ENCODE measurements at places on chromosomes 11 and 22.

- DNase-seq: no peak
These were observed 12.3 kb downstream of the PSMD13 start for GRCh38 chr11:249062-249461.

GRCh38 chr11:130212431-130212961, 52.9 kb downstream of the ST14 start:
- no peak for DNase-seq

- no peak for DNase-seq
These were observed 10.4 kb upstream of the SPINDOC start for GRCh38 chr11:63802637-63803414.

DNA sequence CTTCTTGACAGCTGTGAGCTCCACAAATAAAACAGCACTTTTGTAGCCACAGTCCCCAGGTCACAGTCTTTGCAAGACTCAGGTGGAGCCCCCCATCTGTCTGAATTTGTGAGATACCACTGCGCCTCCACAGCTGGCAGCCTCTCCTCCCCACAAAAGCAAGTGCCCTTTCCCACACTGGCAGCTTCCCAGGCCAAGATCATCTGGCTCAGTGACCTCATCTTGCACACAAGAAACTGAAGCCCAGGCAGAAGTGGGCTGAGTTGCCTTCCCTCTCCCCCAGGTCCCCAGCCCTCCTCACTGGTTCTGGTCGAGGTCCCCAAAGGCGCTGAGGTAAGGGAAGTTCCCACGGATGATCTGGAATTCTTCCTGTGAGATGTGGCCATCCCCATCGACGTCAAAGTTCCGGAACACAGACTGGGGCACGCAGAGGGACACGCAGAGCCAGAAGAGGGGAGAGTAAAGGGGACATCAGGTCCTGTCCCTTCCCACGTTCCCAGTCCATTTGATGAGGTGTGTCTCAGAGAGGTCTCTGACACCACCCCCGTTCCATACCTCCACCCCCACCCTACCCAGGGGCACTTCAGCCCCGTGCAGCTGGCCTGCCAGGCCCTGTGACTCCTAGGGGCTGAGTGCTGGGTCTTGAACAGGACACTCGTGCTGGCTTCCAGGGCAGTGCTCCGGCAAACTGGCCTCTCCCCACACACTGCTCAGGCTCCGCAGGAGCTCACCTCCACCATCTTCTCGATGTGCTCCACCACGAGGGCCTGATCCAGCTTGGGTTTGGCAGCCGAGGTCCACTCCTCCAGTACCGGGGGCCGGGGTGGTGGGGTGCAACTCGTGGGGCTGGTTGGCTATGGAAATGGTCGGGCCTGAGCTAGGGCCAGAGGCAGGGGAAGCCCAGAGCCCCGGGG, 8.9 kb downstream of the RASGRP2 start:
- no peak for DNase-seq

GRCh38 chr11:5626196-5626595, 1.4 kb downstream of the TRIM34 start:
- no peak for DNase-seq

GRCh38 chr11:73856031-73856567, 20.5 kb downstream of the COA4 start:
- no peak for DNase-seq

- DNase-seq: no peak
These were observed 244.2 kb downstream of the DDX10 start for GRCh38 chr11:108909041-108909440.

- no peak for DNase-seq
These were observed 50.4 kb upstream of the NECTIN1 start for GRCh38 chr11:119779195-119780071.

- no peak for DNase-seq
These were observed 1.4 kb upstream of the NXF1 start for GRCh38 chr11:62806611-62807121.

DNA sequence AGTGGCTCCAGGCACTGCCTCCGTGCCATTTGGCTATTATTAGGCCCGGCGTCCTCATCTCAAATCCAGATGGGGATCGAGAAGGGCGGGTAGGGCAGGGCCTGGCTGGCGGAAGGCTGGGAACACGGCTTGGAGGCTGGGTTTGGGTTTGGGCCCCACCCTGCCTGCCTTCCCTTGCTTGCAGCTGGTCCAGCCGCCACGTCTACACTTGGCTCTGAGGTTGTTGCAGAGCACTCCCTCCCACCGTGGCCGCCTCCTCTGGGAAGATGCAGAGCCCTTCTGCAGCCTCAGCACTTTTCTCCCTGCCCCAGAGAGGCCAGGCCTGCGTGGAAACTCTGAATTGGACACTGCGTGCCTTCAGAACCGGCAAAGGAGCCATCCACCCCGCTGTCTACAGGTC, 5.2 kb upstream of the SMTN start:
- no peak for DNase-seq

DNA sequence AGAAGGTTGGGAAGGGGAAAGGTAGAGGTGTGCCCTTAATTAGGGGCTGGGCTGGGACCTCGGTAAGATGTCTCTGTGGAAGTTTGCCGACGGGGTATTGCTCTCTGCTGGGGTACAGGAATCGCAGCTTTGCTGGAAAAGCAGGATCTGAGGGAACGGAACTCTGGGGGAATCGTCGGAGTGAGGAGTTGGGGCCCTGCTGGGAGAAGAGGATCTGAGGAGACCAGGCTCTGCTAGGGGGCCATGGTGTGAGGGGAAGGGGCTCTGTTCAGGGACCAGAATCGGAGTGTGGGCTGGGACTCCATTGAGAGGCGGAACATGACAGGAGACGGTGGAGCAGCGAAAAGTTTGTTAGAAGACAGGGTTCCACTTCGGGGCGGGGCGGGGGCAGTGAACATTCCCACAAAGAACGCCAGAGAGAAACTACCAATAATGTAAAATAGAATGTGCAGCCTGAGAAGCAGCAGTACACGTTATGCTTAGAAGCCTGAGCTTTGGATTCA, 456 bp downstream of the AAMDC start:
- DNase-seq: peak; percentile 4

GRCh38 chr22:24146791-24147353, 34.4 kb upstream of the SUSD2 start:
- DNase-seq: no peak

DNA sequence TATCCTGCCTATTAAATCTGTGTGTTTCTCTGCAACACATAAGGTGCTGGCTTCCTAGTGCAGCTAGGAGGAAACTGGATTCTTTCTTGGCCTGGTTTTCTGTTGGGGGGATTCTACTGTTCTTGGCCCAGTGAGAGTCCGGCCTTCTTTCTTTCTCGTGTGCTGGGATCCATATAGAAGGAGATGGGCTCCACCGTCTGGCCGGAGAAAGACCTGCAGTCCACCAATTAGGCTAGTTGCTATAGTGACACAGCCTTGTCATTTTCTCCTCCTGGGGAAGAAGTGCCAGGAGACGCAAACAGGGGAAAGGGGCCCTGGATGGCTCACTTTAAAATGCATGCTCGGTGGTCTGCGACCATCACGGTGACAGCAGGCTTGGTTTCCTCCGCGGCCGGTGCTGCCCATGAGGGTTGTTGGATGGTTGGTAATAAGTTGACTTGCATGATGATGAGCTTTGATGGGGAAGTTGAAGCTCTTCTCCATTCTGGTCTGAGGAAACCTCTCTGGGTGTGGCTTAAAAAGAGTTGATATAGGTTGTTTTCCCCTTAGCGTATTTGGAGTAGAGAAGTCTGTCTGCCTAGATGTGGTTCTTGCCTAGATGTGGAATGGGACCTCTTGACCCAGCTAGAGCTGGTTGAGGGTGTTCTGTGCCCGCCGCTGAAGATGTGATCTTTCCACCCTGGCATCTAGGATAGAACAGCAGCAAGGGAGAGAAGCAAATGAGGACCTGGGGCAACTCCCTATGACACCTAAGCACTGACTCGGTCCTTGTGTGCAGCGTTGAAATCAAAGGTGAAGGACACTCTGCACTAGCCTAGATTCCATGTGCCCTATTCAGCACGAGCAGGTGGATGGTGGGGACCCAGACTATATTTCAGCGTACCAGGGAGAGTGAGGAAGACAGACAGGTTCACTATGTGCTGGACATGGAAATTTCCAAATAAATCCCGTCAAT, 1335.0 kb downstream of the BRD1 start:
- no peak for DNase-seq

GRCh38 chr11:6825231-6825744, 20.2 kb upstream of the OR10A5 start:
- DNase-seq: no peak

- DNase-seq: no peak
These were observed 95.3 kb downstream of the MED15 start for GRCh38 chr22:20602609-20603164.

- DNase-seq: no peak
These were observed 335.7 kb downstream of the TBC1D22A start for GRCh38 chr22:47098121-47098520.

DNA sequence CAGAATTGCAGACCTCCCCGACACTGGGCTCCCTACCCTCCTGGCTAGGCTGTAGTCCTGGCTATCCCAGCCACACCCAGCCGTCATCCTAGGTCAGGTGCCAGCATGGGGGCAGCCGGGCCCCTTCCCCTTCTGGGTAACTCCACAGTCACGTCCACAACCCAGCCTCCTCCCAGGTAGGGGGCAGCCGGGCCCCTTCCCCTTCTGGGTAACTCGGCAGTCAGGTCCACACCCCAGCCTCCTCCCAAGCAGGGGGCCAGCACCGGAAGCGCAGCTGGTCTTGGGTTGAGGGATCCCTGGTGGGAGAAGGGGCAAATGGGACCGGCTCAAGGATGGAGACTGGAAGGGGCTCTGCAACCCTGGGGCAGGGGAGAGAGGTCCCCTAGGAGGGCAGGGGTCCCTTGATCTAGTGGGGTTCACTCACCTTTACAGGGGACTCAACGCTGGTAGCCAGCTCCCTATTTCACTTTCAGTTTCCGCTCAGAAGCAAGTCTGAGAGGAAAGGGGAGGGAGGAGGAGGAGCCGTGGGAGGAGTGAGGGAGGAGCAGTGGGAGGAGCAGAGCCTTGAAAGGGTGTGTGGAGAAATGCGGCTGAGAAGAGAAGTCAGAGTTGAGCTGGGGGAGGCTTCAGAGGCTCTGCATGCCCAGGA, at the start of gene TRIM21:
Gene TRIM21, minus strand, starts transcription at position 494 of the 649 bp plus-strand sequence. CDS start 3,293 bp downstream, outside the sequence.
- peak; percentile 88 for DNase-seq

GRCh38 chr11:12884751-12885318, 124.3 kb upstream of the RASSF10 start:
- no peak for DNase-seq

DNA sequence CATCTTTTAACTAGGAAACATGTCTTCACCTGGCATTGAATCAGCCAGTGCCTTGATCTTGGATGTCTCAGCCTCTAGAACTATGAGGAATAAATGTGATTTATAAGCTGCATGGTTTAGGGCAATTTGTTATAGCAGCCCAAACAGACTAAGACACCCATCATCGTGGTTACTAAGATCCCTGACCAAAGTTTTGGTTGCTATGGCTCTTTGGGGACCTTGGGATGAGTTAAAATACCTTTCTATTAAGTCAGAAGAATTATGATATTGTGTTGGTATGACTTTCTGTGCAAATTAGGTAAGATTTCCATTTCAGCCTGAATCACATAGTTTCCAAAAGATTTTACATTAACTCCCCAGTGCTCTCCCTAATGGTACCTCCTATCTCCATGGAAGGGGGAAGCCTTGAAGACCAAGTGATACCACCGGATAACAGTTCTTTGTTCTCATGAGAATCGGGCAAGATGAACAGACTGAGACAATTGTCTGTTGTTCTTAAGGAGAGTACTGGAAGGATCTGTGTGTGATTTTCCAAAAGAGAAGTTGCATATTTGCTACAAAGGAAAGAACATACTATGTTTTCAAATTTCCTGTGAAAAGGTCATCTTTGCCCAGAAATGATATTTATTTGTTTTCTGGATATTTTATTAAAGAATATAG, 60.4 kb upstream of the UBASH3B start:
- no peak for DNase-seq

DNA sequence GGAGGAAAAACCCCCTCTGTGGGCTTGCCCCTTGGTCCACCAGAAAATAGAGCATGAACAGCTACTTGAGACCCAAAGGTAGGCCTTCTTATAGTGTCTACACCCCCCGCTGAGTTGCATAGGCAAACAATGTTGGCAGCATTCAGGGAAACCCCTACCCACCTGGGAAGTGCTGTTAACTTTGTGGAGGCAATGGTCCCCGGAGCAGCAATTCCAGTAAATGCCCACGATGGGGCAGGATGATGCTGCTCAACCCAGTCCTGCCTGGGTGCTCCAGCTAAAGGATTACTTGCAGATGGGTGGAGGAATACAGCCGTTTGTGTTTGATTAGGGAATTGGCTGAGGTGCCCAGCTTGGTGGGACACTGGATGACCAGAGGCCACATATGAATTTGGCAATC, 381.3 kb upstream of the ANO5 start:
- no peak for DNase-seq

- DNase-seq: no peak
These were observed 33.6 kb downstream of the TMEM184B start for GRCh38 chr22:38239101-38239761.

DNA sequence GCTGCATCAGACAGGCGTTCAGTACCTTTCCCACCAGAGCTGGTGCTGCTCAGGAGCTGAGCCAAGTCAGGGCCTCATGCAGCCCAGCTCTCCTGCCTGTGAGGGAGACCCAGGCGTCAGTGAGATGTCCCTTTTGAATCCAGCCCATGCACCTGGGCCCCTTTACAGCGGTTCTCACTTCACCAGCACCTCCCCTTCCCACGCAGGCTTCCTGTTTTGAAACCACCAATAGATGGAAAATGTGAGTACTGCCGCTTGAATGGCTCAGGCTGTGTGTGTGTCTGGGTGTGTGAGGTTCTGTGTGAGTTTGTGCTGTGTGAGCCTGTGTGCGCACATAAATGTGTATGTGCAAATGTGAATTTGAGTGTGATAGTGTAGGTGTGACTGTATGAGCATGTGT, 88.4 kb downstream of the UBASH3B start:
- DNase-seq: peak; percentile 65

GRCh38 chr11:44760917-44761550, 34.3 kb downstream of the TSPAN18 start:
- no peak for DNase-seq

DNA sequence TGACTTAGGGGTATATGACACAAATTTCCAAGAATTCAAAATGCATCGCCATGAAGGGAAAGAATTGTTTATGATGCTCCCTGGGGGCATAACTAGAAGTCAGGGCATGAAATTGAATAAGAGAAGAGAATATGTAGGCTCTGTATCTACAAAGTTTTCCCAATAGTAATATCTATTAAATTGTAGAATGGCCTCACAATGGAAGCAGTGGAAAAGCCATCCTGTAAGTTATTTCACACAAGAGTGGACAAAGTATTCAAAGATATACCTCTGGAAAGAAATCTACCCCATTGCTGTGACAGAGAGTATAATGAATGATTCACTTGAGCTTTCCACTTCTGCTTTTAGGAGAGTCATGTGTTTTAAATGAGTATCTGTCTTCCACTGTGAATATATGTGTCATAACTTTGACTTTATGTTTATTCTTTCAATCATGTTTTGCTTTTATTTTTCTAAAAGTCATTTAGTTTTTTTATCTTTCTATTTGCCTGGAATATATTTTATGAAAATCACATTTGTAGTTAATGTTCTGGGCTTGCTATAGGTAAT, 65.7 kb upstream of the DDI1 start:
- DNase-seq: no peak

DNA sequence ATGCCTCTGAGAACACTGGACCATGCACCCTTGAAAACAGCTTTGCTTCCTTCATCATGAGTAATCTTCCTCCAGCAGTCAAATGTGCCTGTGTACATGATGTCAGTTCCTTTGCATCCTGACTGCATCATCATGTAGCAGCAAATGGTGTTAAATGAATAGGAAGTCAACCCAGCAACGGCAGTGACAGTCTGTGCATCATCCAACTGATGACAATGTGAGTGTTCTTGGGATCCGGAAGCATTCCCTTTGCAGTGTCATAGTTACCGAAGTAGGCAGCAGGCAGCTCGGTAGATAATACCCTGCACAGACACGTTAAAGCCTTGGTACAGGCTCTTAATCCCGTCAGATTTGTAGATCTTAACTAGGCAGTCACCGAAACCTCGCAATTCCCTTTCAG, 2.5 kb downstream of the WBP2NL start:
- no peak for DNase-seq
